H7 (cell line): ENCODE measurements at places on chromosomes 3 and 15. TPM values are rescaled to one million over a fixed set of nuclear protein-coding genes. Genes with fewer than 3 reads are reported as not detected.

GRCh38 chr15:45731343-45731742, 96.5 kb downstream of the SQOR start:
- no peak for DNase-seq

GRCh38 chr15:64754663-64755426, 20.5 kb downstream of the RBPMS2 start:
- DNase-seq: no peak

- no peak for DNase-seq
These were observed 30.6 kb upstream of the FAM107A start for GRCh38 chr3:58607816-58608215.

GRCh38 chr3:97232393-97233034, 418.1 kb downstream of the EPHA6 start:
- DNase-seq: no peak

DNA sequence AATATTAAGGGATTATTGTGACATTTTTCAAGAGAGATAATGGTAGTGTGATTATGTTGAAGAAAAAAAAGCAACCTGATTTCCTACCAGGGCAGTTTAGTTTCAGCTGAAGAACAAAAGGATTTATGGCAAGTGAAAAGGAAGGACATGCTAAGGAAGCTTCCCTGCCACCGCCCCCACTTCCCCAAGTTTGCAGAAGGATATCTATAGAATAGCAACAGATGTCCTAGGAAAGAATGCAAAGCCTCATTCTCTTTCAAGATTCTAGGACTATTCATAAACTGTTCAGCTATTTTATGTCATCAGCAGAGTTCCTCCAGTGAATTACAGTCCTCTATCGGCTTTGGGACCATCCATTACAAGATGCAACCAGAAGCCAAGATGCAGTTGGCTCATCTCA, 160.8 kb downstream of the SATB1 start:
- no peak for DNase-seq

DNA sequence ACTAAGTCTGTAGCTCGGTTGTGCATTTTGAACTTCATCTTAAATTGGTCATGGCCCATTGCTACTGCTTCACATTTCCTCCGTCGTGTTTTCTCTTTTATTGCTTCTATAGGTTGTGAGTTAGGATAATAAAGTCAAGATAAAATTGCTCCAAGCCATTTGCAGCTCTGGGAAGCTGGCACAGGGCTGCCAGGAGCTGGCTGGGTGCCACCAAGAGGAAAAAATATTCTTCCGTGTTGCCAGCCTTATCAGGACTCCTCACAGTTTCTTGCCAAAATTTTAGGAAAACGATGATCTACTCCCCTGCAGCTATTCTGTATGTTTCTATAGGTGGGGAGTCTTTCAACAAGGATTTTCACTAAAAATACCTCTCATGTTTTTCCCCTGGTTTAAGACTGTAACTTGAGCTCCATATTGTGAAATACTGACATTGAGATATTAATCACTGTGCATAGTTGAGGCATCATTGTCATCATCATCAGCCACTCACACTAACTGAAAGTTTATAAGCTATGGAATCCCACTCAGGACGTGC, 55.4 kb upstream of the PIAS1 start:
- no peak for DNase-seq

The TNNC1 gene
- 4.2 and 7.2 TPM in 2 replicates for total RNA-seq

DNA sequence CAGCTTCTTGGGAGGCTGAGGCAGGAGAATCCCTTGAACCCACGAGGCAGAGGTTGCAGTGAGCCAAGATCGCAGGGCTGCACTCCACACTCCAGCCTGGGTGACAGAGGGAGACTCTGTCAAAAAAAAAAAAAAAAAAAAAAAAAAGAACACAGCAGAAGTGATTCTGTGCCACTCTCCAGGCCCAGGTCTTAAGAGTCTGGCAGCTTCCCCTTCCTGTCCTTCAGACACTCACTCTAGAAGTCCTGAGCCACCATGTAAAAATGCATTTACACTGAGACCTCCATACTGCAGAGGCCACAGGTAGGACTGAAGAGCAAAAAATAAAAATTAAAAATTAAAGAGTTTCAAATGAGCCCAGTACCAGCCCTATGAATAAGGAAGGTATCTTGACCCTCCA, 11.8 kb upstream of the CDV3 start:
- no peak for DNase-seq

GRCh38 chr15:77871852-77872371, 205.6 kb downstream of the TBC1D2B start:
- DNase-seq: peak; percentile 84

DNA sequence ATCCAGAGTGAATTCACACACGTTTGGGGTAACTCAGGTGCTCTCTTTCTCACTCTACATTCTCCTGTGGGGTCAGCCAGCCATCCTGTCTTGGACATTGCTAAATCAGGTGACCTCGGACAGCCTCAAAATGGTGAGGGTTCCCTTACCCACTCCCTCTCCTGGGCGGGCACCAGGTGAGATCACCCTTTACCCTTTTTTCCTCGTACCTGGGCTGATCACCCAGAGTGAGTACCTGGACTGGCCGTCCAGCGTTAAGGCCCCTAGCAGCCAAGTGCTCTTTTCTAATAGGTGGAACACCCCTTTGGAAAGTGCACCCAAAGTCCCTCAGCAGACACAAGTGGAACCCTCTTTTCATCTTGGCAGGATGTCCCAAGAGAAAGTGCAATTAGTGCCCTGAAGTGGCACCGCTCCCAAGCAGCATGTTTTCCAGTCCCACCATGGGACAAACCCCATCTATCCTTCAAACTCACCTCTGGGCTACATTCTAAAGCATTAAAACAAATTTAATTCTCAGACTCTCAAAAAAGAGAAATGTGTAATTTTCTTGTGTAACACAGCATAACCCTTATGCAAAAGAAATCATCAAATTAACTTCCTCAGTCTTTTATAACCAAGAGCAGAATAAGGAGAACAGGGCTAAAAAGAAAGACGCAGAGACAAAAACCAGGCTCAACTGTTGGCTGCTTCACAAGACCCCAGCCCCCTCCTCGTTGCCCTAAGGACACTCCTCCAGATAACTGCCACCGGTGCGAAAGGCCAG, 20.7 kb downstream of the TRANK1 start:
- DNase-seq: no peak

- no peak for DNase-seq
These were observed 287.6 kb upstream of the TBL1XR1 start for GRCh38 chr3:177484926-177485325.

The ALPK3 gene
- 0.59 and 0.81 TPM in 2 replicates for total RNA-seq

DNA sequence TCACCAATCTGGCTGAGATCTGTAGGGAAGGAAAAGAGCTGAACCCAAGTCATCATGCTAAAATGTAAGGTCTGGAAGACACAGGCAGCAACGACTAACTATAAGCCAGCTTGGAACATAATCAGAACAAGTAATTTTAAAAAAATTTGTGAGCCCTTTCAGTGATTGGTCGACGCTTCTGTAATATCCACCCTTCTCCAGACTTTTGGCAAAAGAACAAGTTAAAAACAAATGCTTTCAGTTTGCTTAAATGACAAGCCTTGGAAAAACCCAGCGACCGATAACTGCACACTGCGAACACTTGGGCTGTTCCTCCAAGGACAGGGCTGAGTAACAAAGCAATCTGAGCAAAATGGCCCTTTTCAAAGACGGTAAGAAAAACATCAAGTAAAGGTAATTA, 49.6 kb downstream of the PCSK6 start:
- no peak for DNase-seq

The EPHB1 gene
- total RNA-seq: 0.48 and 3.3 TPM in 2 replicates

GRCh38 chr3:137988152-137988551, 21.8 kb upstream of the CLDN18 start:
- no peak for DNase-seq

GRCh38 chr3:129399895-129400357, 28.5 kb downstream of the EFCAB12 start:
- DNase-seq: no peak
